ENCODE measurements at places on chromosomes 7 and 10. TPM values are rescaled to one million over a fixed set of nuclear protein-coding genes. Genes with fewer than 3 reads are reported as not detected.

DNA sequence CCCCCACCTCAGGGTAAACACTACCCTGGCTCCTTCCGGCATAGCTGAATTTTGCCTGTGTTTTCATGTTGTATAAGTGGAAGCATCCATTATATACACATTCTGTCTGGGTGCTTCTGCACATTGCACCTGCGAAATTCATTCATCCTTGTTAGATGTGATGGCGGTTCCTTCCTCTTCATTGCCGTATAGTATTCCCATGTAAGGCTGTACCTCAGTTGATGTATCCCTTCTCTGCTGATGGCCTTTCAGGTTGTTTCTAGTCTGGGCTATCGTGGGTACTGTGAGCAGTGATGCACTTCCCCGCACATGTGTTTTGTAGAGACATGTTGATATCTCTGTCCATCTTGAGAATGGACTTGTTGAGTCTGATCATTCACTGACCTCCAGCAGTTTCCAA, 28.9 kb downstream of the ELFN1 start:
- no peaks in the 10 kb centered on the region for H3K27me3 ChIP-seq
- H3K4me3 ChIP-seq, result no peak overlapping the region
- H3K27ac ChIP-seq, result no peak overlapping the region
- no peak for DNase-seq
- no peaks in the 10 kb centered on the region for H3K36me3 ChIP-seq
- H3K4me1 ChIP-seq, result no peaks in the 10 kb centered on the region

GRCh38 chr7:69301253-69301652, 297.0 kb upstream of the AUTS2 start:
- H3K4me1 ChIP-seq, result no peaks in the 10 kb centered on the region
- H3K27ac ChIP-seq, result no peak overlapping the region
- H3K27me3 ChIP-seq, result peaks cover 14% of the 10 kb centered on the region
- H3K4me3 ChIP-seq, result no peak overlapping the region

- DNase-seq, result peak; percentile 88
- peak within 1 kb of the TSS; percentile 95 for H3K27ac ChIP-seq
- peaks cover 50% of the 10 kb centered on the region for H3K36me3 ChIP-seq
- H3K4me3 ChIP-seq, result peak within 1 kb of the TSS; percentile 100
- no peaks in the 10 kb centered on the region for H3K27me3 ChIP-seq
- peaks cover 35% of the 10 kb centered on the region for H3K4me1 ChIP-seq
Observed at GRCh38 chr7:139109188-139109982, at the start of gene ZC3HAV1. ZC3HAV1 (minus strand) TSS chr7:139109720; CDS start chr7:139109331, 389 bp downstream.

GRCh38 chr7:118754608-118755007, 530.1 kb downstream of the ANKRD7 start:
- no peak overlapping the region for H3K27ac ChIP-seq
- H3K4me1 ChIP-seq, result no peaks in the 10 kb centered on the region
- H3K27me3 ChIP-seq, result no peaks in the 10 kb centered on the region
- no peaks in the 10 kb centered on the region for H3K36me3 ChIP-seq

GRCh38 chr7:75968561-75969001, 25.8 kb downstream of the TMEM120A start:
- DNase-seq, result no peak
- H3K4me3 ChIP-seq, result no peak overlapping the region
- H3K36me3 ChIP-seq, result peaks cover 6% of the 10 kb centered on the region
- no peaks in the 10 kb centered on the region for H3K4me1 ChIP-seq
- H3K27ac ChIP-seq, result no peak overlapping the region

- no peaks in the 10 kb centered on the region for H3K4me1 ChIP-seq
- no peak overlapping the region for H3K27ac ChIP-seq
- H3K4me3 ChIP-seq, result no peak overlapping the region
- H3K36me3 ChIP-seq, result no peaks in the 10 kb centered on the region
Observed at GRCh38 chr7:102973096-102973802, 60.4 kb downstream of the LRRC17 start.

GRCh38 chr10:11830836-11831519, 7.8 kb downstream of the PROSER2 start:
- H3K27ac ChIP-seq, result no peak overlapping the region
- H3K36me3 ChIP-seq, result peaks cover 3% of the 10 kb centered on the region
- DNase-seq, result no peak
- H3K27me3 ChIP-seq, result peaks cover 25% of the 10 kb centered on the region
- no peaks in the 10 kb centered on the region for H3K4me1 ChIP-seq

- peaks cover 10% of the 10 kb centered on the region for H3K4me1 ChIP-seq
- peaks cover 10% of the 10 kb centered on the region for H3K36me3 ChIP-seq
- H3K27ac ChIP-seq, result no peak overlapping the region
Observed at GRCh38 chr7:21373031-21373430, 54.9 kb upstream of the SP4 start.

DNA sequence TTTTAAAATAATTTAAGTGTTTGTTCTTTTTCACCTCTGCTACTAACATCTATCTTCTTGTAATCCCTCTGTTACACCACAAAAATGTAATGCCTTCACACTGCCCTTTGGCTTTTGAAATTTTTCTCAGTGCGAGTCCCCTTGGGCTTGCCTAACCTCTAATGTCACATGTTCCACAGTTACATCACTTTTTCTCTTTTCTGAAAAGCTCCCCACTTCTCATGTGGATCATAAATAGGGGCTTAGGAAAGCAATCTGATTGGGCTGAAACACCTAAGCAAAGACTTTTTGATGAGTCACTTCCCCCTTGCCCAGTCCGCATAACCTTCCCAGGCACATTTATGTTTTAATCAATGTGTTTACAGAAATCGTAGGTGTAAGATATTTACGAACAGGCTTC, 288.2 kb downstream of the IPMK start:
- H3K4me3 ChIP-seq, result no peak overlapping the region
- no peaks in the 10 kb centered on the region for H3K27me3 ChIP-seq
- no peak overlapping the region for H3K27ac ChIP-seq

GRCh38 chr7:23334482-23335056, 35.4 kb downstream of the MALSU1 start:
- peaks cover under 1% of the 10 kb centered on the region for H3K4me1 ChIP-seq
- no peak for DNase-seq
- no peak overlapping the region for H3K4me3 ChIP-seq
- H3K36me3 ChIP-seq, result no peaks in the 10 kb centered on the region
- H3K27ac ChIP-seq, result no peak overlapping the region
- peaks cover 9% of the 10 kb centered on the region for H3K27me3 ChIP-seq

DNA sequence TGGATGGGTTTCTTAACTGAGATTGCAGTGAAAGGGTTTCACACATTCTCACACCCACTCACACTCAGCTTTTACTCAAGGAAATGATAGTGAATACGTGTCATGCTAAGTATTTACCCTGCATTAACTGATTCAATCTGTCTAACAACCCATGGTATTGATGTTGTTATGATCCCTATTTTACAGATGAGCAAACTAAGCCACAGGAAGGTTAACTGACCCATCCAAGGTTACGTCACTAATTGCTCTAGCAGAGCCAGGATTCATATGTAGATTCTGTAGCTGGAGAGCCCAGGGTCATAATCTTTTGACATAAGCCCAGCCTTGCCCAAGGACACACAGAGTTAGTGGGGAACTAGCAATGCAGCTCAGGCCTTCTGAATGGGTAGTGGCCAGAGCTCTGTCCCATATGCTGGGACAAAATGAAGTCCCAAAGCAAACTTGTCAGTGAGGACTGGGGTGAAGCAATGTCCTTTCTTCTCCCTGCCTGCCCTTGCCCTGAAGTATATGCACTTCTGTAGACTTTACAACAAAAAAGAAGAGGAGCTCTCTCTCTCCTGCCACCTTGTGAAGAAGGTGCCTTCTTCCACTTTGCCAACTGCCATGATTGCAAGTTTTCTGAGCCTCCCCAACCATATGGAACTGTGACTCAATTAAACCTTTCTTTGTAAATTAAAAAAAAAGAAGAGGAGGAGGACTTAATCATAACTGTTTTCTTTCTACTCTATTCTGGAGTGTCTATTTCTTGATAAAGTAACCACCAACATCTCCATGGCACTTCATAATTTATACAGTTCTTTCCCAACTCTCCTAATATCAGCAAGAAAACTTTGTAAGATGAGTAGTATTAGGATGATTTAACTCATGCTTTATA, 4.9 kb upstream of the CYP3A7 start:
- peaks cover 3% of the 10 kb centered on the region for H3K4me1 ChIP-seq
- H3K27ac ChIP-seq, result no peak overlapping the region
- H3K4me3 ChIP-seq, result no peak overlapping the region
- H3K27me3 ChIP-seq, result no peaks in the 10 kb centered on the region

DNA sequence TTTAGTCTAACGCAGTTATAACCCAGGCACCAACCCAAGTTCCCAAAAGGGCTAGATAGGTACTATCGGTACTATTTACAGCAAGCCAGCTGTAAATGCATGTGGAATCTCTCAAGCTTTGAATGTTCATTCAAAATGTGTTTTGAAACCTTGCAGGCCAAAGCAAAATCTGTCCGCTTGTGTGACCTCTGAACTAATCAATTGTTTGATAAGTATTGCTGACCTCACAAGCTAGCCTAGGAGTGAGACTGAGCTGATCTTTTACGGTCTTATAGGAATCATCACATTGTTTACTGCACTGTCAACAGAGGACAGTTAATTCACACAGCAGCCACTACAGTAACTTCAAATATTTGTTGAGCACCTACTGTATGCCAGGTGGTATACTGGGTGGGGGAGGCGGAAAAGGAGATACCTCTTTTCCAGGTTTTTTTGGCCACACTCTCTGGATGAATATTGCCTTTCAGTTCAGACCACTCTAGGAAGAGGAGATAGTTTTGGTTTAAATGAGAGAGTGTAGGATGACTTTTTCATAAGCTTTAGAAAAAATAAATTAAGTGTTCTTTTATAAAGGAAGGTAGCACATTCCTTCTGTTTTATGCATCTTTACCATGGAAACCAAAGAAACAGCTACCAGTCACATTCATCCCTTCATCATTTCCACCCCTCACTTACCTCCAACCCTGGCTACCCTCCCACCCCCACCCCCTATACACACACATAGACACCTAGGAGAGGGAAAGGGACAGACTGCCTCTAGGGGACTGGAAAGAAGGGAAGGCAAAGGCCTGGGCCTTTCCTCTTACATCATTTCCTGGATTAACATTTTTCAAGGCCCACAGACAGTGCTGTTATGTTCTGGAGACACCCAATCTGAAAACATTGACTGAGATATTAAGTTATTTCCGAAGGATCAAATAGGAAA, 2.4 kb downstream of the PAPSS2 start:
- no peak overlapping the region for H3K27ac ChIP-seq
- peaks cover 4% of the 10 kb centered on the region for H3K4me1 ChIP-seq
- no peak for DNase-seq
- no peaks in the 10 kb centered on the region for H3K36me3 ChIP-seq
- peaks cover 56% of the 10 kb centered on the region for H3K27me3 ChIP-seq
- H3K4me3 ChIP-seq, result no peak overlapping the region

- no peak for DNase-seq
- H3K4me1 ChIP-seq, result no peaks in the 10 kb centered on the region
- no peaks in the 10 kb centered on the region for H3K36me3 ChIP-seq
Observed at GRCh38 chr10:113617086-113617485, 46.8 kb downstream of the NRAP start.

- no peak for DNase-seq
- no peaks in the 10 kb centered on the region for H3K27me3 ChIP-seq
Observed at GRCh38 chr7:7577888-7578287, 11.2 kb downstream of the MIOS start.

DNA sequence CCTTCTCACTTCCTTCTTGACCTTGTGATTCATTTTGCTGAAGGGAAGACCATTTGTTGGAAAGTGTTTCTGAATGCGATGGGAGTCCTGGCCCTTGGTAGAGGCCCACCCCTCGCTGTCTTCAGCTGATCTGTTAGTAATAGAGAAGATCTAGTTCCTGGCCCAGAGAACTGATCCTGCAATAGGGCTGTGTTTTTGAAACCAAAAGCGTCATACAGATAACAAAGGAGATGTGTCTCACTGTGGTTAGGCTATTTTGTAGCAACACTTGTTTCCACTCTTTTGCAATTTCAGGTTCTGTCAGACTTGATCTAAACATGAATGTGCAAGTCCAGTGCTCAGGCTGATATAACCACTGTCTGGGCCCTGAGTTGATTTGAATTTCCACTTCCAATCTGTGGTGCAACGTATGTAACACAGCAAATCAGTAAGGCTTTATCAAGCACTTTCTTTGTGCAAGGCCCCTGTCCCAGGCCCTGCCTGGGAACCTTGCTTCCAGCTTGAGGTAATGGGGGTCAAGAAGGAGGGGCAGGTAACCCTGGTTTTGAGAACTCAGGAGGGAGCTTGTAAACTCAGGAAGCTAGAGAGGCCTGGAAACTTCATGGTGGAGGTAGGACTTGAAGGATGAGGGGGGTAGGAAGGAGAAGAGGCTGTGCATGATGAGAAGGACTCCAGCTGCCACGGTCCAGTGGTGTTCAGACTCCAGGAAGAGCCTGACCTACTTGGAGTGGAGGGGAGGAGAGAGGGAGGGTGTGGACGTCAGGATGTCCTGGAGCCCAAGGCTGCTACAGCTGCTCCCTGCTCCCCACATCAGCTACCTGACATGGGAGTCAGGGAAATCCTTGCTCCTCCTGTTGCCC, 42.2 kb upstream of the SRGN start:
- H3K4me1 ChIP-seq, result peaks cover 32% of the 10 kb centered on the region
- H3K27me3 ChIP-seq, result no peaks in the 10 kb centered on the region
- no peaks in the 10 kb centered on the region for H3K36me3 ChIP-seq
- H3K27ac ChIP-seq, result peak overlapping the region; percentile 90
- H3K4me3 ChIP-seq, result no peak overlapping the region
- peak; percentile 37 for DNase-seq

DNA sequence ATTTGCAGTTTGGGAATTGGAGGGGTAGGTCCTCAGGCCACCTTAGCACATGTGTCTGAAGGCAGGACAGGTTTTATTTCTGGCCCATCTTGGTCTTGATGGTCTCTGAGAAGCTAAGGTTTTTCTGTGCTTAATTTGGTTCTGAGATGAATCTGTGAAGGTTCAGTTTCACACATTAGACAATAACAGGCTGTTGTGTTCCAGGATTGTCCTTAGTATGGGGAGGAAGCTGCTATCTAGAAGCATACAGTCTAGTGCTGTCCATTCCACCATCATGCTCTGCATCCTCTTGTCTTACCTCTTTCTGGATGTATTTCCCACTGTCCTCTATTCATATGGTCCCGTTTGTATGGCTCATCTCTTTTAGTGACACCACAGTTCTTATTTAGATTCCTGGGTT, 7.1 kb downstream of the UBE2D1 start:
- H3K4me3 ChIP-seq, result no peak overlapping the region
- no peak overlapping the region for H3K27ac ChIP-seq
- peaks cover 15% of the 10 kb centered on the region for H3K36me3 ChIP-seq
- no peaks in the 10 kb centered on the region for H3K27me3 ChIP-seq

- no peak overlapping the region for H3K4me3 ChIP-seq
- H3K27me3 ChIP-seq, result peaks cover 20% of the 10 kb centered on the region
- no peak overlapping the region for H3K27ac ChIP-seq
- DNase-seq, result no peak
- no peaks in the 10 kb centered on the region for H3K4me1 ChIP-seq
Observed at GRCh38 chr7:4345004-4345403, 337.1 kb upstream of the FOXK1 start.

DNA sequence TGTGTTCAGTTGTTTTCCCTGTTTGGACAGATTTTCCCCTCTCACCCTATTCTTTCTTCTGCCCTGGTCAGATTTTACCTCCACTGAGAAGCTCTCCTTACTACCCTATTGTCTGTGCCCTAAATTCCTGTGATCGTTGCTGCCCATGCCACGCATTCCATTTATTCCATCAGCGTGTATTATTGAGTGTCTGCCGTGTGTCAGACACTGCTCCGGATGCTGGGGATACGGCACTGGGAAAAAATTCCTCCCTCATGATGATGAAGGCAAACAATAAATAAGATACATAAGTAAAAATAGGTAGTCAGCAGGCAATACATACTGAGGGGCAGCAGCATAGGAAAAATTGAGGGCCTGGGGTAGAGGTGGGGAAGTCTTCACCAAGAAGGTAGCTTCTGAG, 86.8 kb downstream of the FANK1 start:
- no peaks in the 10 kb centered on the region for H3K4me1 ChIP-seq
- no peak overlapping the region for H3K27ac ChIP-seq
- no peaks in the 10 kb centered on the region for H3K36me3 ChIP-seq

The VAX1 gene
- total RNA-seq, result not detected

The EMX2 gene
- total RNA-seq, result not detected

The SH3PXD2A gene
- total RNA-seq, result 10.9 TPM

The GIMAP4 gene
- 72.0 TPM for total RNA-seq

The UBE2H gene
- total RNA-seq, result 15.7 TPM

The GRID2IP gene
- 0.06 TPM for total RNA-seq

The MSMB gene
- total RNA-seq, result not detected

The CRHR2 gene
- not detected for total RNA-seq
